Thymus (tissue), 14 donors: ENCODE measurements at places on chromosomes 1 and 21.

GRCh38 chr1:234114648-234115307 lies 210.3 kb downstream of the SLC35F3 start:
- peak; percentile 6 for DNase-seq

DNA sequence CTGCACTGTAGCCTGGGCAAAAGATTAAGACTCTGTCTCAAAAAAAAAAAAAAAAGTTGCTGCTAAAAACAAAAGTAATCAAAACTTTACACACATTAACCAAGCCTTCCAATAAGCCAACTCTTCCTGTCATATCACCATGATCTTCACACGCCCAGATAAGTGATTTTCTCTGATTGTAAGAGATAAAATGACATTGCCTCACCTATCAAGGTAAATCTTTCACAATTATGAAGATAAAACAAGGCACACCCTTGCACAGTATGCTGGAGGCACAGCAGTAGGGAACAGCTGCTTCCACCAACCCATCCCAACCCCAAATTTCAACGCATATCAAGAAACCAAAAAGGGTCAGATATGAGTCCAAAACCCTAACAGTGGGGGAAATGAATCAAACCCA lies 8.8 kb upstream of the TIAM1 start:
- DNase-seq, result no peak

DNA sequence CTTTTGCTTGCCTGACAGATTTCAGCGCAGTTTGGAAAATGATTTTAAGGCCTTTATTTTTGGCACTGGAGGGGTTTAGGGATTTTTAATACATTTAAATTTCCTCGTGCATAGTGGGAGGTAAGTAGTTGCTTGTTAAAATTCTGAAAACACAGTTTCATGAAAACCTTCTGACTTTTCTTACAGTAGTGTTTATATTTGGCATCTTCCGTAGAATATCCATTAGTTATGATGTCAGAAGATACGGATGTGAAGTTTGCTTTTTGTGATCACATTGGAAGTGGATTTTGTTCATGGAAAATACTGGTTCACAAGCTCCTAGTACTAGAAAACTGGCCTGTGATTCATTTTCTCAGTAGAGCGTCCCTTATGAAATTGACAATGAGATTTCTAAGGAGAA lies 1.3 kb downstream of the RABGAP1L start:
- no peak for DNase-seq

DNA sequence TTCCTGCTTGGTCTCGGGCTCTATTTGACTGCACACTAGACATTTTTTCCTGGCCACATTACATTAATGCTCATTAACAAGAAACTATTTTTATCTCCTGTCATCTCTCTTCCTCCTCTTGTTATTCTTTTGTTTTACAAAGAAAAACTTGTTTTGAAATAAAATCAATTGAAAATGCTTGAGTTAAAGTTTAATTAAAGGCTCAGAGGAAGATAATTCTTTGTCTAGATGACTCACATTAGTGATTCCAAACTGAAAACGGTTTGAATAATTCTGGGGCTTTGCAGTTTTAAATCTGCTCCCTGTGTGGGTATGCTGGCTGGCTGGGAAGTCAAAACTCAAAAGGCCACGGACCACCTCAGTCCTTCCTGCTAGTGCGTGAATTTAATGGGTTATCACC lies 29.6 kb downstream of the RGS5 start:
- no peak for DNase-seq

- no peak for DNase-seq
Observed at GRCh38 chr1:25135909-25136308, 96.4 kb downstream of the SYF2 start.

DNA sequence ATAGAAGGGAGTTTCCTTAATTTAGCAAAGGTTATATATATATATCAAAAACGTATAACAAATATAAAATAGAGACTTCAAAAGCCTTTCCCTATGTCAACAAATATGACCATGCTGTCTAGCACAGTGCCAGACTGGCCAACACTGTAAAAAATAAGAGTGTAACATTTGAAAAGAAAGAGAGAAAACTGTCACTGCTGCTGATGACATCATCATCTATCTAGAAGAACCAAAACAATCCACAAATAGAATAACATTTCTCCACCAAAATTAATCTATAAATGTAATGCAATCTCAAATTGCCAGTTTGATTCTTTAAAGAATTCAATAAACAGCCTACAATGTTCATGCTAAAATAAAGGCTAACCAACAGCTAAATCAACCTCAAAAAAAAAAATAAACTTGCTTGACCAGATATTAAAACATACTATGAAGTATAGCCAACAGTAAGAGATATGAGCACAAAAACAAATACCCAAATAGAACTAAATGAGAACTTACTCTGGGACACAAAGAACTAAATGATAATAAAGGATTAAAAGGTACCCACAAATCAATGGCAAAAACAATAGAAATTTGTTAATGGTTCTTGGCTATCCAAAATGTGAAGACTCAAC lies 50.2 kb downstream of the ENAH start:
- no peak for DNase-seq

DNA sequence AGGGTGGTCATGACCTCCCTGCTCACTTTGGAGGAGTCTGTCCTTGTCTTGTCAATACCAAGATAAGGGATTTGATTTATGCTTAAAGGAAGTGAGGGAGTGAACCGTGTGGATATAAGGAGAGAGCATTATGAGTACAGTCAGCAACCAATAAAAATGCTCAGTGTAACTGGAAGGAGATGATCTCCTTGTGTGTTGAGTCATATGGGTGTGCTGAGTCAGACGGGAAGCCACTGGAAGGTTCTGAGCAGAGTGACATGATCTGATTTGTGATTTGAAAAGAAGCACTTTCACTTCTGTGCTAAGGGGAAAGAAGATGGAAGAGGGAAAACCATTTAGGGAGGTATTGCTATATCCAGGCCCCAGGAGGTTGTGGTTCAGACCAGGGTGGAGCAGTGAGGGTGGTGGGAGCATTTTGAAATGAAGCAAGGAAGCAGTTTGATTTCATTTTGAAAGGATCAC lies 2.5 kb upstream of the BCL10 start:
- no peak for DNase-seq

- DNase-seq, result no peak
Observed at GRCh38 chr1:16145030-16145661, 10.7 kb downstream of the EPHA2 start.

GRCh38 chr1:157370698-157371097 lies 181.6 kb downstream of the FCRL5 start:
- DNase-seq, result no peak

- DNase-seq, result no peak
Observed at GRCh38 chr1:58094221-58094620, 452.3 kb downstream of the OMA1 start.

GRCh38 chr21:41749286-41749685 lies 17.6 kb downstream of the RIPK4 start:
- DNase-seq, result no peak

DNA sequence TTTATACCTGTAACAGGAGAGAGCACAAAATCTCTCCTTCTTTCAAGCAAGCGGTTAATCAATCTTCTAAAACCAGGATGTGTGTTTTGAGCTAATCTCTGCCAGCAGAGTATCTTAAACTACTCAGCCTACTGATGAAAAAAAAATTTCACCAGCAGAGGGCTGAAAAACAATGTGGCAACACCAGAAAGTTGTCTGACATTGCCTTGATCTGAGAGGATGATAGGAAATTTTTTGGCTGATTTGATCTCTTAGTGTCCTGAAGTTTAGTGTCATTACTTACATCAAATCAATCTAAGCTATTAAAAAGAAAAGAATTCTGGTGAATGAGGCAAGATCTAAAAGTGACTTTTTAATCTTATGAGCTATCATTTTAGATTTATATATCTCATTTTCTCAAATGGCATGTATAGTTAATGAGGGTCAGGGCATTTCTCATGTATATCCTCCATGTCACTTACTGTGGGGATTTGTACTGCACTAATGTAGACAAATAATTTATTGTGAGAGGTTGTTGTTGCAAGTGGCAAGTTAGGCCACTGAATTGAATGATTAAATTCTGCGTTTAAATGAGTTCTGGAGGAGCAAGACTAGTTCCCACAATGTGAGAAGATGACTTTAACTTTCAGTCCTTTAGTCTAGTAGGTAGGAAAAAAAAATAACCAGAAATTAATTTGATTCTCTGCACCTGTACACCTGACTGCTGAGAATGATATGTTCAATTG lies 10.9 kb downstream of the ADAMTS1 start:
- no peak for DNase-seq

- no peak for DNase-seq
Observed at GRCh38 chr1:156320560-156320959, 17.5 kb downstream of the CCT3 start.

DNA sequence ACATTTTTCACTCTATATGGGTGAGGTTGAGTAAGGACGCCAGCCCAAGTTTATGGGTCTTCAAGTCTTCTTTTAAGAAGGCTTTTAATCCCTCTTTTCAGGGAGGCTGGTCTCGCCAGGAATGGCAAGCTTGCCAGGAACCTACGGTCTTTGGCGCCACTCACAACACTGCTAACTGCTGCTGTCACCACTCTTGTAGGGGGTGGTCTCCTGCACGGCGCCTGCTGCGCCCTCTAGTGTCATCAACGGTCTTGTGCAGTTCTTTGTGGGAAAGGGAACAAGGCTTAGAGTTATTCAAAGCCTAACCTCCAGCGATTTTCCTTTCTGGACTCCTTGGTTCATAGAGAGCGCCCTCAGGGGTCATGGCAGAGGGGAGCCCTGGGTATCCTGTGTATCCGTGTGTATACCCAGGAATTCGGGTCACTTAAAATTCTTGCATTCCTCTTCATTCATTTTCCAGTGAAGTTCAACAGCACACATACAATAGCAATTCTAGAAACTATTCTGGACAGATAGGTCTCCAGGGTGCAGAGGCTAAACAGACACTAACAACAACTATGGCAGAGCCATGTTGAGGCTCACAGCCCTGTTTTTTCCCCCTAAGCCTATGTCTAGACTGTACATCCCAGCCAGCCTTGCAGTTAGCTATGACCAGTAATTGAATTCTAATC lies 392.8 kb upstream of the CAMK1G start:
- DNase-seq, result peak; percentile 16

GRCh38 chr1:239587066-239587465 lies 200.7 kb downstream of the CHRM3 start:
- DNase-seq, result peak; percentile 9

DNA sequence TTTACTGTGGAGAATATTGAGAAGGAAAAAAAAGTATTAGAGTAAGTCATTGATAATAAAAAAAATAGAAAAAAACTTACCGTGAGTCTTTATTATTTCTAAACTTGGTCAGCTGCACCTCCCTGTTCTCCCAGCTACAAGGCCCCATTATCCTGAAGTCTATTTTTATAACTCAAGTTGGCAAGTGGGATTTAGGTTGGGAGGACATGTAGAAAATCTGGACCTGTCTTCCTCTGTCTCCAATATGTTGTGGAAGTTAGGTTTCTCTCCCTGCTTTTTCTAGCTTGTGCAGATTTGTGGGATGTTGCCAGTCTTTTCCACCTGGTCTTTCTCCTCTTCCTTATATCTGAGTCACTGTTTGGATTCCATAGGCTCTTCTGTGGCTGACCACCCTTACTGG lies 361.4 kb downstream of the HLX start:
- no peak for DNase-seq

DNA sequence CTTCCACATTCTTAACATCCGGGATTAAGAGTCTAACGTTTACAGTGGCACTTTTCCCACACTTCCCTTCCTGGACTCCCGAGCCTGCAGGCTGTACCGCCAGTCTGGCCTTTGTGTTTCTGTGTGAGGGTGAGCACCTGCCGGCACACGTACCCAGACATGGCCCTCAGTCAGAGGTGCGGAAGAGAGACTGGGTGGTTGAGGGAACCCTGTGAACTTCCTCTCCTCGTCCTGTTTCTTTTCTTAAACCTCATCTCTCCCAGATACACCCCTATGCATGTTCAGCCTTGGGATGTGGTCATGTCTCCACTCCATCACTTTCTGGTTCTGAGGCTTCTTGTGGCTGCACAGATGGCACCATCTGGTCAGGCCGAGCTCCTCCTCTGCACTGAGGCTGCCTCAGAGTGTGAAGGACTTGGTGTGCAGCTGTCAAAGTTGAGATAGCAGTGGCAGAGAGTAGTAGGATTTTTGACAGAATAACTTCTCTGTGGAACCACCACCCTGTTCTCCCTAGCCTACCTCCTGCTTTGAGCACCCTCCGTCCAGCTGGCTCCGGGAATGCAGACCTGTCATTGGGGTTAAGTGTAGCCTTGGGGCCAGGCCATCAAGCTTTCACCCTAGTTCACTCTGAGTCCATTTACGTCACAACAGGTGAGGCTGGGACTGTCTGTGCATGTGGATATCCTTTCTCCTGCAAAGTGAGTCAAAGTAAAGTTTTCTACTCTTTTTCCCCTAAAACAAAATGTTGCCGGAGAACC lies 31.4 kb downstream of the VASH2 start:
- DNase-seq, result no peak

DNA sequence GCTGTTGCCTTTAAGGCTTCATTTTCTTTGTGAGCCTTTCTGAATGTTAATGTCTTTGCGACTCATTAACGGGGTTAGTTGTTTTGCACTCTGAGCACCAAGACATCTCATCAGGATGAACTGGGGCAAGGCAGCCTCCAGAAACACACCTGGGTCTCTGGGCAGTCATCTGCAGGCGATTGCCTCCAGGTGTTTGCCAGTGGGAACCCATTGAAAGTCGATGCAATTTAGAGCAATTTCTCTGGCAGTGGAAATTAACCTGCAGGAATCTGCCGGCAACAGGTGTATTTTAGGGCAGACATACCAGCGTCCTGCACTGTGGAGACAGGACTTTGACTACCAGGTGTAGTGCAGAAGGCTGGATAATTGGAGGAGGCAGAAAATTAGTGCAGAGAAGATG lies 661.0 kb upstream of the PTBP2 start:
- DNase-seq, result no peak

- no peak for DNase-seq
Observed at GRCh38 chr1:206916000-206916709, 5.6 kb downstream of the FCMR start.

DNA sequence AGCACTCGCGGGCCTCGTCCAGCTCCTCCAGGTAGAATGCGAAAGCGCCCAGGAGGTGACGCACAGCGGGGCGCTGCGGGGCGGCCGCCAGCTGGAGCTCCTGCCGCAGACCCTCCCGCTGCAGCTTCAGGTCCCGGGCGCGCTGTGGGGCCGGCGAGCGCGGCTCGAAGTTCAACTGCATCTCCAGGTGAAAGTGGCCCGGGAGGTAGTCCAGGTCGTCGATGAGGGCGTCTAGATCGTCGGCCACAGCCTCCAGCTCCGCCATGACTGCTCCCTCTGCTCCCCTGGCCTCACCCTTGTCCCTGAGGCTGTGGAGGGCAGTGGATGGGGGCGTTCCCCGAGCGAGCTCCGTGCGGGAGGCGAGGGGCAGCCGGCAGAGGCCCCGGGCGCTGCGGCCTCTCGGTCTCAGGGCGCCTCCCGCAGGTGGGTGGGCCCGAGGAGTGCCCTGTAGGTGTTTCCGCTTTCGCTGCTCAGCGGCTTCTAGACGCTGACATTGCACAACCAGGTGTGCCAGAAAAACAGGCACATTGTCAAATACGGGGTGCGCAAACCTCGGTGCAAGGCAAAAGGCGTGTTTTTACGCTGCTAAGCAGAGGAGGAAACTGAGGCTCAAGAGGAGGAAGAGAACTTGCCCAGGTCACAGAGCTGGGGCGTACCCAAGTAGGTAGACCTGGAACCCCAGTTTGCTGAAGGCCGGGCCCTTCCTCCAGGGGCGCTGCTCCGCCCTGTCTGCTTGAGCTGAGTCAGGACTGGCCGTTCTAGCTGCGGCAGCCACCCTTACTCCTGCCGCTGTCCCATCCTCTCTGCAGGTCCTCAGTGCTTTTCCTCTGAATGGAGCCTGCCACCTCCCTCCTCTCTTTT lies at the start of gene TTC22:
Gene TTC22, minus strand, starts transcription at position 425 of the 861 bp plus-strand sequence. Its CDS starts 160 bp downstream, at position 265.
- DNase-seq, result peak; percentile 32

GRCh38 chr1:155083865-155084721 lies 5.5 kb downstream of the EFNA3 start:
- no peak for DNase-seq
